Adrenal gland (tissue), 19 donors: ENCODE measurements at places on chromosomes 1 and 21. TPM values are rescaled to one million over a fixed set of nuclear protein-coding genes. Genes with fewer than 3 reads are reported as not detected.

DNA sequence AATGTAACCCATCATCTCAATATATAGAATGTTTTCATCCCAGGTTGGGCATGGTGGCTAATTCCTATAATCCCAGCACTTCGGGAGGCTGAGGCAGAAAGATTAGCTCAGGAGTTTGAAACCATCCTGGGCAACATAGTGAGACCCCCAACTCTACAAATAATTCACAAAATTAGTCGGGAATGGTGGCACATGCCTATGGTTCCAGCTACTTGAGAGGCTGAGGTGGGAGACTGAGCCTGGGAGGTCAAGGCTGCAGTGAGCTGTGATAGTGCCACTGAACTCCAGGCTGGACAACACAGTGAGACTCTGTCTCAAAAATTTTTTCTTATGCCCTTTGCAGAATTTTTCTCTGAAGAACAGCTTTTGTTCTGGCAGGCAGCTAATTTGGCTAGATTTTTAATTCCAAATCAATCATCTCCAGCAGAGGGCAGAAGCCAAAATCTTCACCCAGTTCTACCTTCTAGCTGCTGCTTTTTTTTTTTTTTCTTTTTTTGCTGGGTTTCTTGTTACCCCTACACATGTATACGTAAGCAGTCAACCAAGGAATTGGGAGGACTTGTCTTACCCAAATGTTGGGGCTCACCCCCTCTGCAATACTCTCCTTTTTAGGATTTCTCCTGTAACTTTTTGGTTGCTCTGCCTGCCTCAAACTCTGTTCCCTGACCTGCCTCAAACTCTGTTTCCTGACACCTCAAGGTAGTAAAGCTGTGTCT lies 2.7 kb upstream of the RAD54L start:
- no peak for DNase-seq

The SPRR2B gene
- not detected for polyA plus RNA-seq

GRCh38 chr1:46547481-46548383 lies 3.7 kb downstream of the KNCN start:
- DNase-seq: no peak

The CACNA1S gene
- not detected for polyA plus RNA-seq

DNA sequence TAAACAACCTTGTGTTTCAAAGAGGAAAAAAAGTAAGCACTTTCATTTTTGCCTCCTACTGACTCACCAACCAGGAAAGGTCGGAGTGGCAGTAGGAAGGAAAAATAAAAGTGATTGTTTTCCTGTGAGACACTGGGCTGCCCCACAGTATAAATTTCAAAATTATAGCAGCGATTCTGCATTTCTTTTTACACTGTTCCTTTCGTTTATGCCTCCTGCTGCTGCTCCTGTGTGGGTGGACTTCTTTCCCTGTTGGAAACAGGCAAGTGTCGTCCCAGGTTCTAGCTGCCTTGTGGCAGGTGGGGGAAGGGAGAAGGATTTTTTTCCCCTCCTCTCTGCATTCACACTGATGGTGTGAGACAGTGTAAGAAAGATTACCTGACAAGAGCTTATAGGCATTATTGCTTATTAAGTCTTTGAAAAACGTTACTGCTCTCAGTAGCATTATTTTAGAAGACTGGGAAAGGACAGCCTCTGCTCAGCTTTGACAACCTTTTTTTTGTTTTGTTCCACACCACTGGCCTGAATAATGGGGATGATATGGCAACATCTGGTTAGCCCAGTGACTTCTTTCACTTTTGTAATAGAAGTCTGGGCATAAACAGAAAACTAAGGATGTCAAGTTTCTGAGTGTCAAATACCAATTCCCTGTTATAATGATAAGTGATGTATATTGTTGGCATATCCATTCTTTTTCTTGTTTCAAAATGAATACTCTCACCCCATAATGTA lies 77.9 kb downstream of the NEK7 start:
- no peak for DNase-seq

- peak; percentile 22 for DNase-seq
Measured at GRCh38 chr1:56452027-56453011, 127.0 kb downstream of the PLPP3 start.

DNA sequence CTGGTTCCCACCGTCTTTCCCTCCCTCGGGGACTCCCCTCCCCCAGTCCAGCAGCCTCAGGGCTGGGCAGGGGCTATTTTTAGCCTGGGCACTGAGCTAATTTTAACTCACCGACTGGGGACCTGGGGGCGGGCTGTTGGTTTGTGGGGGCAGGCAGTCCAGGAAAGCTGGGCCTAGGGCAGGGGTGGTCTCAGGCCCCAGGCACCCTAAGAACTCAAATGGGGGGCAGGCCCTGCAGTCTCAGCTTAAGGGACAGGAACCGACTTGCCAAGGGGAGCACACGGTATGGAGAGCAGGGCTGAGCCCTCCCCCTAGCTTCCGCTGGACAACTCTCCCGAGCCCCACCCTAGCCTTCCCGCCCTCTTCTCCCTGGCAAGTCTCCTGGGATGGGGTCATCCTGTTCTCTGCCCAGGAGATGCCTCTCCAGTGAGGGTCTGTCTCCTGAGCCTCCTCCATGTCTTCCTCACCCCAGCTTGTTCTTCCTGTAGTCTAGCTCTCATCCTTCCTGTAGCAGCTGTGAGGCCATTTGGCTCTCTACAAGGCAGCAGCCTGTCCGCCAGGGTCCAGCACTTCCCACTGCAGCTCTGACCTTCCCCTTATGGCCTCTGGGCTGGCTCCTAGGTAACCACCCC lies 10.1 kb downstream of the MEF2D start:
- peak; percentile 69 for DNase-seq

The WNT3A gene
- not detected for polyA plus RNA-seq

DNA sequence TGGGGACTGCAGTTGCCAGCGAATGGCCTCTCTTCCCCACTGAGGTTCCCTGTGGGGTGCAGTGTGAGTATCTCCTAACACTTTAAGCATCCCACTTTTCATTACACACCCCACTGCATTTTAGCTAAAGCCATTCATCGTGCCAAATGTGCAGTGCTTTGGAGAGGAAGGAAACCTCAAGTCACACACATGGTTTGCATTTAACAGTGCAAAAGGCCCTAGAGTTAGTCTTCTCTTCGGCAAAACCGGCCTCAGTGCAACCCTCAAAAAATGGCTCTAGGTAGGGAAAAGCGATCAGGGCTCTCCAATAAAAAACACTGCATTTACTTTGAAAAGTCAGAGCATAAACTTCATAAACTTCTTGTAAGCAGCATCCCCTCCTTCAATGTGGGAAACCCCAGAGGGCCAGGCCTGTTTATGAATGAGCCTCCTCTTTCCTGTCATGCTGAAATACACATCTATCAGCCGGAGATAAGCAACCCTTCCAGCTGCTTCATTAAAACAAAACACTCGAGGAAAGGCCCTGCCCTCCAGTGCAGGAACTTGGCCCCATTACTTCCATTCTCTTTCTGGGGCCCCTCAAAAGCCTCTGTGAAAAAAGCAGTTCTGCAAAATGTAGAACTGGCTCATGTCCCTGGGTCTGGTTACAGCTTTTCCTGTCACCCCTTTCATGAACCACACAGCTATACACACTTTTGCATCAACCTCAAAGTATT lies 184.0 kb downstream of the CDC7 start:
- DNase-seq: no peak

GRCh38 chr21:42781971-42782722 lies 97.2 kb downstream of the WDR4 start:
- peak; percentile 45 for DNase-seq

The RIIAD1 gene
- polyA plus RNA-seq: 2.1 TPM

GRCh38 chr21:46374761-46375389 lies 50.9 kb downstream of the PCNT start:
- no peak for DNase-seq
